Thyroid gland (tissue), 4 donors: ENCODE measurements at places on chromosomes 6 and 20.

DNA sequence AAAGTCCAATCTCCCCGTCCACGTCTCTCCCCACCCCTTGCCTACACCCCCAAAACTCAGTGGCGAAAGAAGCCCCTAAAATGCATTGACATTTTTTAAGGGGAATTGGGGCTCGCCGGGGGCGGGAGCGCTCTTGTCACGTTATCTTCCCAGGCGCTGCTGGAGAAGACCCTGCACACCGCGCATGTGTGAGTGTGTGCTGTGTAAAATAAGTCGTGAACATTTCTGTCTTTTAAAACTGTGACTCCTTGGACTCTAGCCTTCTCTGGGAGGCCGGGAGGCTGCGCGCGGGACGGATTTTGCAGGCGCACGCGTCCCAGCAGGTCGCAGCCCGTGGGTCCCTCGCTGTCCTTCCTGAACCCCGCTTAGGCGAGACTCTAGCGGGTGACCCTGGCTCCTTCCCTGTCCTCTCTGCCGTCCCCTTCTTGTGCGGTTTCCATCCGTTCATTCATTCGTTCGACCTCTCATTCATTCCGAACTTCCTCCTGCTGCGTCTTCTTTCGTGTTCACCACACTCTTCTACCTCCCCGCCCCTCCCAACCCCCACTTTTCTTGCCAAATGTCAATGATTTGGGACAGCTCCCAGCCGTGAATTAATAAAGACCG lies 2.2 kb downstream of the NRN1 start:
- H3K27ac ChIP-seq: no peak overlapping the region
- no peaks in the 10 kb centered on the region for H3K36me3 ChIP-seq
- no peak overlapping the region for H3K4me3 ChIP-seq
- DNase-seq: no peak

GRCh38 chr6:134187751-134188150 lies 130.2 kb downstream of the SGK1 start:
- H3K27ac ChIP-seq: no peak overlapping the region
- peaks cover 16% of the 10 kb centered on the region for H3K4me1 ChIP-seq
- no peaks in the 10 kb centered on the region for H3K36me3 ChIP-seq
- no peak for DNase-seq
- H3K4me3 ChIP-seq: no peak overlapping the region

DNA sequence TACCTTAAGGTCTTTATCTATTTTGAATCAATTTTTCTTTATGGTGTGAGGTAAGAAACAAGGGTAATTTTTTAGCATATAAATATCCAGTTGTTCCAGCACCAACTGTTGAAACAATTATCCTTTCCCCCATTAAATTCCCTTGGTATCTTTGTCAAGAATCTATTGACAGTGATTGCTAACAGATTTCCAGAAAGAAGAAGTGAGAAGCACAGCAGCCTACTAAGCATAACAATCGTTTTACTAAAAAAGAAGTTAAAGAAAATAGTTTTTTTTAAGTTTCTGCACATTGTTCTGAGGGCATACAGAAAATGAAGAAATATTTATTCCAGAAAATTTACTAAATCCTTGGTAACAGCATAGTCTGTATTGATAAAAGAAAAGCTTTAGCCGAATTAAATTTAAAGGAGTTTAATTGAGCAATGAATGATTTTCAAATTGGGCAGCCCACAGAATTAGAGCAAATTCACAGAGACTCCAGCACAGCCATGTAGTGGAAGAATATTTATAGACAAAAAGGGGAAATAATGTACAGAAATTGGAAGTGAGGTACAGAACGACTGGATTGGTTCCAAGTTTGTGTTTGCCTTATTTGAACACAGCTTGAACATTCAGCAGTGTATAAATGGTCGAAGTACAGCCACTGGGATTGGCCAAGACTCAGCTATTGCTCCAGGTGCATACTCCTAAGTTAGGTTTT lies 97.9 kb upstream of the UST start:
- no peak overlapping the region for H3K4me3 ChIP-seq
- H3K27ac ChIP-seq: no peak overlapping the region
- H3K36me3 ChIP-seq: no peaks in the 10 kb centered on the region
- H3K27me3 ChIP-seq: no peaks in the 10 kb centered on the region

DNA sequence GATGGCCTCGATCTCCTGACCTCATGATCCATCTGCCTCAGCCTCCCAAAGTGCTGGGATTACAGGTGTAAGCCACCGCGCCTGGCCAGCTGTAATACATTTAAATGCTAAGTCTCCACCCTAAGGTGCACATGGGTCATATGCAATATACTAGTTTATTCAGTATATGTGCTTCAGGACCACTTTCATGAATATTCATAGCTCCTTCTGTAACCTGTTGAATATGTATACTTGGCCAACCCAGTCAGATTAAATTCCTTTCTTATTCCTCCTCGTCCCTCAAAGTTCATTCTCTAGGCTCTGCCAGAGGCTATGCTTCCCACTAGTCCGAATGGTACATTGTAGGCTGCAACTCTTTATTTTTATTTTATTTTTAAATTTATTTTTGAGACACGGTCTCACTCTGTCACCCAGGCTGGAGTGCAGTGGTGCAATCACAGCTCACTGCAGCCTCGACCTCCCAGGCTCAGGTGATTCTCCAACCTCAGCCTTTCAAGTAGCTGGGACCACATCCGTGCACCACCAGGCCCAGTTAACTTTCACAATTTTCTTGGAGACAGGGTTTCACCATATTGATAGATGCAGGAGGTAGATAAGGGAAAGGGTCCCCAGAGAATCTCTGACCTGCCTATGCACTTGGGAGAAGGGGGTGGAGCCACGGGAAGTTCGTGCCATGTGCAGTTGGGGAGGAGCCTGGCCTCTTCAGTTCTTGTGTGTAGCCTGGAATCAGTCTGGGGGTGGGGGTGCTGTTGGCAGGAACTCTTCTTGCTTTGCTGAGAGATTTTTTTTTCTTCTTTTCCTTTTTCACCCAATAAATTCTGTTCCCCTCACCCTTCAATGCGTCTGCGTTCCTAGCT lies 41.3 kb upstream of the DDR1 start:
- peaks cover 46% of the 10 kb centered on the region for H3K4me1 ChIP-seq
- peak overlapping the region; percentile 82 for H3K27ac ChIP-seq
- DNase-seq: peak; percentile 80
- H3K27me3 ChIP-seq: no peaks in the 10 kb centered on the region
- no peak overlapping the region for H3K4me3 ChIP-seq
- no peaks in the 10 kb centered on the region for H3K36me3 ChIP-seq

DNA sequence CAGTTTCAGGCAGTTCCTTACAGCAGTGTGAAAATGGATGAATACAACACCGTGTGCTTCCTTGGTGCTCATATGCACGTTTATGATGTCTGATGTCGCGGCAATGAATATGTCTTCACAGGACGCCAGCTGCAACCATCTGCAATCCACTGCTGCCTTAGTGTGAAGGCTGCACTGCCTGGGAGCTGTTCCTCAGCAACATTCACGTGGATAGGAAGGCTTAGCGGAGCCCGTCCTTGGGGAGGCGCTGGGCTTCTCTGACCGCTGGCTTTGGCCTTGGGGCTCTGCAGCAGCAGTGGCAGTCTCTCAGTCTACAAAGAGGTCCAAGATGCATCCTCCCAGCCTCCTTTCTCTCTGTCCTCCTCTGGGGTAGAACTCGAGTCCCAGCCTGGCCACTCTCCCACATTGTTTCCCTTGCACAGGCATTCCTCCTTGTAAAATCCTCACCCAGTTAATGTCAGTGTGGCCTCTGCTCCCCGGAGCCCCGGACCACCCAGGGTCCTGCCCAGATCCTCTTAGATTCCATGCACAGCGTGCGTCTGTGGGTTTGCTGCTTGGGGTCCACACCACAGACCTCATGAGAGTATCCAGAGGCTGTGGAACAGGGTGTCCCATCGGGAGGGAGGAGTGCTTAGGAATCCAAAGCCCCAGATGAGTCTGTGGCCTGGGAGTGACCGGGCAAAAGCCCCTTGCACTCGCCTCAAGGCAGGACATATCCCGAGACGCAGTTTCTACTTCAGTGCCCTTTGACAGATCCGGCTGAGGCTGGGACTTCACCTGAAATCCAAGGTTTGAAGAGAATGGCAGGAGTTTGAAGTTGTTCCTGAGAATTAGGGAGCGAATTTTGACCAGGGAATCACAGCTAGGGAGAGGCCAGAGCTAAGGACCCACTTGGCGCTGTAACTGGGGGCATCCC lies 181.3 kb downstream of the THBS2 start:
- no peak for DNase-seq
- H3K27me3 ChIP-seq: no peaks in the 10 kb centered on the region
- no peaks in the 10 kb centered on the region for H3K4me1 ChIP-seq
- H3K36me3 ChIP-seq: no peaks in the 10 kb centered on the region
- H3K4me3 ChIP-seq: no peak overlapping the region

DNA sequence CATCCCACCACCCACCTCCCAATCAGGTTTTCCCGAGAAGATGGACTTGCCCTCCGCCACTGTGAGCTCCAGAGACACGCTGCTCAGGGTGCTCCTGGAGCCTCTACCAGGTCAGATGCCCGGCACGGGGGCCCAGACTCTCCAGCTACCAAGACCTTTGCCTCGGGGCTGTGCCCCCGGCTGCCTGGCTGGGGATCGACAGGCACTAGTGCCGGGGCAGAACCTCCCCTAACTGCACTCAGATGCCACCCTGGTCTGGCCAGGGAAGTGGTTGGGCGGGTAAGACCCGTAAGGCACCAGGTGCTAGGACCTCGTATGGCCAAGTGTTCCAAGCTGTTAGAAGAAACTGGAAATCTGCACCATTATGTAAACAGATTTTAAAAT lies 100.7 kb downstream of the ASXL1 start:
- peaks cover 16% of the 10 kb centered on the region for H3K4me1 ChIP-seq
- H3K27ac ChIP-seq: no peak overlapping the region
- no peak for DNase-seq
- H3K36me3 ChIP-seq: no peaks in the 10 kb centered on the region

DNA sequence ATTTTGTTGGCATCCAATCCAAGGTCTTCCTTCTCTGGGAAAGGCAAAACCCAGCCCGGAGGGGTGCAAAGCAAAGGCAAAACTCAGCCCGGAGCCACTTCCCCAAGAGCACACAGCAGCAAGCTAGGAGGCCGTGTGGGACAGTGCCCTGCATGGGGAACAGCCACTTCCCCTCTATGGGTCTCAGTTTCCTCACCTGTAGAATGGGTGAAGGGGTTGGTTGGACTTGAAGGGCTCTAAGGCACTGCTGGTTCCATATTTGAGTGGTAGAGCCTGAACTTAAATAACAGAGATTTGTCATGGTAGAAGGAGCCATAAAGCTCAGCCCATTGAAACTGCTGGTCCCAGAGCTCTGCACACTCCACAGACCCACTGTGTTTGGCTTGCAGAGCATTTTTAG lies 51.3 kb upstream of the CCDC167 start:
- H3K27ac ChIP-seq: no peak overlapping the region
- no peak for DNase-seq
- no peaks in the 10 kb centered on the region for H3K4me1 ChIP-seq
- H3K36me3 ChIP-seq: no peaks in the 10 kb centered on the region

- no peak overlapping the region for H3K4me3 ChIP-seq
- DNase-seq: no peak
- no peaks in the 10 kb centered on the region for H3K36me3 ChIP-seq
- H3K27ac ChIP-seq: no peak overlapping the region
- no peaks in the 10 kb centered on the region for H3K27me3 ChIP-seq
- H3K4me1 ChIP-seq: peaks cover 4% of the 10 kb centered on the region
These were observed 5.7 kb upstream of the NECAB3 start for GRCh38 chr20:33679758-33680485.

- no peaks in the 10 kb centered on the region for H3K27me3 ChIP-seq
- H3K4me3 ChIP-seq: no peak overlapping the region
- H3K27ac ChIP-seq: no peak overlapping the region
- peak; percentile 19 for DNase-seq
These were observed 36.5 kb downstream of the CDH26 start for GRCh38 chr20:59994697-59995122.

GRCh38 chr6:33772082-33772830 lies 16.7 kb downstream of the LEMD2 start:
- H3K27ac ChIP-seq: peak overlapping the region; percentile 93
- H3K4me1 ChIP-seq: peaks cover 26% of the 10 kb centered on the region
- H3K27me3 ChIP-seq: no peaks in the 10 kb centered on the region
- no peak overlapping the region for H3K4me3 ChIP-seq
- DNase-seq: no peak
- peaks cover 47% of the 10 kb centered on the region for H3K36me3 ChIP-seq

DNA sequence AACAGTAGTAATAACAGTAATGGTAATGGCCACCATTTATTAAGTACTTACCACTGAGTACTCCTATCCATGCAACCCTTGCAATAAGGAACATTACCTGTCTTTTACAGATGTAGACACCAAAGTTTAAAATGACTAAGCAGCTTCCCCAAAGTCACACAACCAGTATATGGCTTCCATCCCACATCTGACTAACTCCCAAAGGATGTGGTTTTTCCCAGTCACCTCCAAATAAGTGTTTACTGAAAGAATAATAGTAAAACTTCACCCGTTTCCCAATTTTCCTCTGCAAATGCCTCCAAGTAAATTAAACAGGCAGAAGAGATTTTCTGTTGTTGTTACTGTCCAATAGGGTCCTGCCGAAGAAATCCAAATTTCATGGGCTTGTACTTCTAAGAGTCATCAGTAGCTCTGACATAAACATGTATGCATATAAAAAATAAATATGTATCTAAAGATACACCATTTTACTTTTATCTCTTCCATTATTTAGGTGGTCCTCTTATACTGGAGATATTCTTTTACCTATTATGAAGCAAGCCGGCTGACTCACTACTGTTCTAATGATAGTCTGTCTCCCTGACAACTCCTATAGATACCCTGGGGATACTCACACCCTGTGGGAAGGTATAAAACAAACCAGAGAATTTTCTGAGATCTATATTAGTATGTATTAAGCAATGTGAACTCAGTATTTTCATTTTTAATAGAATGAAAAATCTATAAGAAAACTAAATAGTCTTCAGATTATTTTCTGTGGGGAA lies 77.9 kb upstream of the ID4 start:
- peaks cover 4% of the 10 kb centered on the region for H3K4me1 ChIP-seq
- no peaks in the 10 kb centered on the region for H3K27me3 ChIP-seq
- DNase-seq: no peak
- H3K36me3 ChIP-seq: no peaks in the 10 kb centered on the region
- H3K27ac ChIP-seq: peak overlapping the region; percentile 7
- H3K4me3 ChIP-seq: no peak overlapping the region

DNA sequence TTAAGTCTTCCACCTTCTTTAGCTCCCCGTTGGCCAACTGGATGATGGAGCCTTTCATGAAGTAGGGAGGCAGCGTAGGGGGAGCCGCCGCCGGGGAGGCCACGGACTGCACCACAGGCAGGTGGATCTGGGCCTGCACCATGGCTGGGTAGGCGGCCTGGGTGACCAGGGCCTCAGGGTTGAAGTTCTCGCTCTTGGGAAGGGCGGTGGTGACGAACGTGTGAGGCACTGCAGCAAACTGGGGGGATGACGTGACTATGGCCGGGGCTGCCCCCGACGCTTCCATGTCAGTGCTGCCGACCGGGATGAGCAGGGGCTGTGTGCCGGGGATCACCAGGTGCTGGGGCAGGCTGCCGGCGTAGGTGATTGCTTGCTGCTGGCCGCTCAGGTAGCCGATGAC lies 88.1 kb downstream of the GMPR start:
- H3K36me3 ChIP-seq: peaks cover 15% of the 10 kb centered on the region
- H3K4me3 ChIP-seq: no peak overlapping the region
- H3K27ac ChIP-seq: no peak overlapping the region
- no peaks in the 10 kb centered on the region for H3K27me3 ChIP-seq
- peaks cover 7% of the 10 kb centered on the region for H3K4me1 ChIP-seq
- DNase-seq: no peak

GRCh38 chr6:106490974-106491373 lies 130.5 kb downstream of the CRYBG1 start:
- no peaks in the 10 kb centered on the region for H3K4me1 ChIP-seq
- H3K27me3 ChIP-seq: no peaks in the 10 kb centered on the region
- no peak for DNase-seq
- H3K36me3 ChIP-seq: no peaks in the 10 kb centered on the region
- H3K27ac ChIP-seq: no peak overlapping the region
